Renal pelvis (tissue), 12 donors: ENCODE measurements at places on chromosomes 5 and 9.

GRCh38 chr9:90538566-90538965 is 104.1 kb downstream of the DIRAS2 start:
- DNase-seq: no peak

DNA sequence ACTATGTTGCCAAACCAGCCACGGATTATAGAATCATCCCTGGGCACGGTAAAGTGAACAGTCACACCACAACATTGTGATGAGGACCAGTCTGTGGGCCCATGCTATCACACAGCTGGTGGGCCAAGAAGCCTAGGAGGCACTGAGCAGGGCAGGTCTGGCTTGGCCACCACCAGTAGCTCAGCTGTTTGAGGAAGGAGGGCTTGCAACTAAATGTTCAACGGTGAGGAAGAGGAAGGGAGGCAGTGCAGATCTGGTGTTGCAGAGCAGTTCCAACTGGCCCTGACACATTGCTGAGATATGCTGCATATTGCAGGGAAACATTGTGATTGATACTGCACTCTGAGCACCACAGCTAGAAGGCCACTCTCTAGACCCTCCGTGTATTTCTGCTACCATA is 77.9 kb upstream of the ATG10 start:
- DNase-seq: no peak

GRCh38 chr5:55959208-55959607 is 35.6 kb downstream of the IL6ST start:
- no peak for DNase-seq

DNA sequence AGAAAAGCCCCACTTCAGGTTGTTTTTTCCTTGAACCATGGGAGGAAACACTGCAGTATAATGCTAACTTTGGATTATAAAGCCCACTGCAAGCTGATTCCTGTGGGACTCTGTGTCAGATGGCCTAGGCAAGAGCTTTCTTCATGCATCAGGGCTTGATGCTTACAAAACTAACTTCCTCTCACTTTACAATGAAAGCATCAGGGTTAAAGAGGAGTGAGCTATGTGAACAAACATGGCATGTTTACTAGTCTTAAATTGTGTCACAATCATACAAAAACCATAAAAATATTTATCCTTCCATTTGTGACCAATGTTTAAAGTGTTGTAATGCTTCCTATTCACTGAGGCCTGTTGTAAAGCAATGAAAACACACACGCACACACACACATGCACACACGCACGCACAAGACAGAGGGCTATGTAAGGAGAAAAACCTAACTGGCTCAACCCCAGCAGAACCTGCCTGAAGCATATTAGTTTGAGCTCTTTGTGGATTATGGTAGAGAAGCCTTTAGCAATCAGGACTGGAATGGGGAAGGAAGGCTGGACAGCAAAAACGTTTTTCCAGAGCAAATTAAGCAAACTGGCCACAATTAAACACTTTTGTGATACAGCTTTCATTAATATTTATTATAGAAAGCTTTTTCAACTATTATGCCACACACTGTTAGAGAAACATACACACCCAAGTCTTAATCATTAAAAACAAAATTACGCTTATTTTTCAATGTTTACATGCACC is 122.2 kb downstream of the AUH start:
- no peak for DNase-seq

- no peak for DNase-seq
Measured at GRCh38 chr9:109482391-109482916, 15.7 kb downstream of the PTPN3 start.

GRCh38 chr5:179422213-179422855 is 77.1 kb upstream of the ADAMTS2 start:
- no peak for DNase-seq

DNA sequence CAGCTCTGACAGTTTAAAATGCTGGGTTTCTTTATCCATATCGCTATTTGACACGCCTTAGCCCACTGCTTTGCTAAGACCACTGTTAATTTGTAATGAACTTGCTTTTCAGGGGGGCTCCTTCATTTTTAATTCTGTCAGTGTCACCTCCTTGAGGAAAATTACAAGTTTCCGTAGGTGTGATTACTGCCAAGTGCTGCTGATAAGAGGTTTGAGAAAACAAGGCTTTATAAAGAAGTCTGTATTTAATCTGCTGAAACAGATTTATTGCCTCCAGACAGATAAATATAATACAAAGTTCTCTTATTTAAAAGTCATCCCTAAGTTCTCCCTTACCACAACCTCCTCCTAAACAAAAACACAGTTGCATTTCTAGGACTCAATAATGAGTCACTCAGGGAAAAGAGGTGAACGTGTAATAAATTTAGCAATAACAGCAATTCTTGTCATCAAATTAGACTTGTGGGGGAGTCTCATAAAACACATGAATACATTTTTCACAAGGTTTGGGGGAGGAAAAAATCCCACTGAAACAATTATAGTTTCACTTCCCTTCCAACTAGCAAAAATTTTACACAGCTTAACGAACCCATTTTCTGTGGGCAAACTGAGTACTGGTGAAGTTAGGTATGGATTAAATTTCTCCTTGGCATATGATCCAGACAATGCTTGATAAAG is 72.8 kb downstream of the MAPKAP1 start:
- no peak for DNase-seq

- no peak for DNase-seq
Measured at GRCh38 chr5:96062836-96063235, 101.2 kb upstream of the ELL2 start.

- DNase-seq: no peak
Measured at GRCh38 chr5:133680830-133681565, 68.7 kb upstream of the FSTL4 start.
